ENCODE measurements at places on chromosomes 5 and 9.

- no peak for DNase-seq
These were observed 4.9 kb upstream of the TRAF1 start for GRCh38 chr9:120931231-120932085.

GRCh38 chr5:83401775-83402174 is 69.8 kb upstream of the VCAN start:
- DNase-seq: no peak

- DNase-seq: no peak
These were observed 87.6 kb downstream of the MAP1B start for GRCh38 chr5:72194846-72195245.

DNA sequence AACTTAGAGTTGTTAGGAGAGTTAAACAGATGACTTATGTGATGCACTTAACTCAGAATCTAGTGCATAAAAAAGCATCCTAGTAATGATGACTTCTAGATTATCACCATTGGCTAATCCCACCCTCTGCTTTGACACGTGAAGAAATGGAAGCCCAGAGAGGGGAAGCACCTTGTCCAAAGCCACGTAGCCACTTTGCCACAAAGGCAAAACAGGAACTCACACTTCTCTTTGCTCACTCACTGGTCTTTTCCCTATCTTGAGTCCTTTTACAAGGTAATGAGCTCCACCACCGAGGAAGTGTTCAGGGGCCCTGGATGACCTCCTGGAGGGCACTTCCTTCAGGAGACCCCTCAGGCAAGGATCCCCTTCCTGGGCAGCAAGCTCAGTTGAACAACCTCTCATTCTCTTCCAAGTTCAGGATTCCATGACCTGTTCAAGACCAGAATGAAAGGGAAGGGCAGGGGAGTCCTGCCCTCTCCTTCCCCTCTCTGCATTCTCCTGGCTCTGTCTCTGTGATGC is 89.7 kb downstream of the HRH2 start:
- DNase-seq: no peak

- no peak for DNase-seq
These were observed 138.5 kb downstream of the MPDZ start for GRCh38 chr9:13140843-13141592.

DNA sequence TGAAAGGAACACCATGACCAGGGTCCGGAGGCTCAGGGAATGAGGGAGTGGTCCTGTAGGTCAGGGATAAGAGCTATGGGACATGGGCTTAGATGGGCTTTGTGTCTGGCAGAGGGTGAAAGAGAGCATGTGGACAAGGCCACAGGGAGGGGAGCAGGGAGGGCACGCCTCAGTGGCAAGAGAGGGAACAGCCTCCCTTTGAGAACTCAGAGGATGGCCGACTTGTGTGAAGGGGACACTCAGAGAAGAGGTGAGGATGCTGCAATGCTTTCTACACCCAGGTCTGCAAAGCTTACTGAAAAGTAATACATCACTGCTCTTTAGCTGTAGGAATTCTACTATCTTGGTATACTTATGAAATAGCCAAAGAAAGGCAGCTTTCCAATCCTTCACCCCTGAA is 23.5 kb downstream of the MED10 start:
- DNase-seq: no peak

GRCh38 chr5:146446861-146447733 is at the start of gene TCERG1:
Gene TCERG1, plus strand, starts transcription at chr5:146447333. Its CDS starts 17 bp downstream, at chr5:146447350.
- DNase-seq: peak; percentile 94

DNA sequence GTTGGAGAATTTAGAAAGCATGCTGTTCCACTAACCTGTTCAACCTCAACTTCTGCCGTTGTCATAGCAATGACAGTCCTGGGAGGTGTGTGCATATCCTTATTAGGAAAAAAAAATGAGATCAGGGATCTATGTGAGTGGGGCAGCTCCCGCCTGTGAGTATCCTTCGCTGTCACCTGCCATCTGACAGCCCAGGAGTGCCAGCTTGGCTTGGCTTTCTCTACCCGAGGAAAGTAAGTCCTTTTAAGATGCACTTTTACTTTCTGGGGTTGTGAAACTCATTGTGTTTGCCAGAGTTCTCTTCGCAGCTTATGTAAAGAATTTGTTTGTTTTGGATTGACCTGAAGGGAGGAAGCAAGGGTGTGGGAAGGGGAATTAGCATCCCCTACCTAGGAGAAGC is 21.8 kb downstream of the PCDHAC2 start:
- no peak for DNase-seq

DNA sequence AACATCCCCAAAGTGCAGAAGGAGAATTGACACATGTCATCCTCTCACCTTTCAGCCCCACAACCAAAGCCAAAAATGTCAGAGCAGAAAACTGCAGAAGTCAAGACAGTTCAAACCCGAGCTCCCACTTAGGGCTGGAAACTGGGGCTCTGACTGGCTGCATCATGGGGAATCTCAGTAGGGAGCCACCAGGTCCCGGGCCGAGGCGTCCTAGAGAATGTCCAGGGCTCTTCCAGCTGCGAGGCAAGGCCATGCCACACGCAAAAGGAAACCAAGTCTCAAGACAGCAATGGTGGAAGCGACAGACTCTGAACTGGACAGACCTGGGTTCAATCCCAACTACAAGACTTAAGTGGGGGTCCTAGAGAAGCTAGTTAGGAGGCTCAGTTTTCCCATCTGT is 13.8 kb downstream of the SH3PXD2B start:
- no peak for DNase-seq

- peak; percentile 65 for DNase-seq
These were observed 782 bp upstream of the SKP1 start for GRCh38 chr5:134177369-134178095.

DNA sequence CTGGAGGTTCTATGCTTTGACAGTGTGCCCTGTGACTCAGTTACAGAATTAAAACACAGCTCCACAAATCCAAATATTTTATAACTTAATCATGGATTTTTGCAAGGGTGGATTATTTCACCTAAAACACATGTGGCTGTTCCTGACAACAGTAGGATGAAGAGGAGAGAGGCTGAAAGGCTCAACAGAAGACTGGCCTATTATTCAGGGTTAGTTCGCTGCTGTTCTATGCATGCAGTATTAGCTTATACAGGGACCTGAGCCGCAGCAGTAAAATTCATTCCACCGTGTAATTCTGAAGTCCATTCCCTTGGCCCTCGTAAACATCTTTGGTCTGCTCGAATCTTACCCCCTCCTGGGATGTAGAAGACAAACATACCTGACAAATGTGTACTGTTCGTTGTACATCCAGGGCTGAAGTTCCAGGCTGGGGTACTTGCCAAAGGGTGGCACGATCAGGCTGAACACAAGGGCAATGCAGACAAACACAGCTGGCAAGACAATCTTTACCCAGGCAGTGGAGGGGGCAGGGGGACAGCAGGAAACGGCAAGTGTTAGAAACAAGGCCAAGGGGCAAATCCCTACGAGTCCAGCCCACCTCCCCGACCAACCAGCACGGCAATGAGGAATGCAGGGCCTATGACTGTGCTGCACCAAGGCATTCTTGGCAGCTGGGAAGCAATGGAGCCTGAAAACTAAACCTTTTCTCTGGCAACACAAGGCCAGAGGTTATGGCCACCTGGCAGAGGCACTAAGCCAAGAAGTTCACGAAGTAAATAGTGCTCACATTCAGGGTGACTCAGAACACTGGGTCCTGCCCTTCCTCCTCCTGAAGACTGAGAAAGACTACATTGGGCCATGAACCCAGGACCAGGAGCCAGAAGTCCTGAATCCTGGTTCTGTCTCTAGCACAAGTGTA is 46.8 kb downstream of the NIPSNAP3B start:
- no peak for DNase-seq

GRCh38 chr5:5340206-5340729 is 82.2 kb upstream of the ICE1 start:
- DNase-seq: no peak

- no peak for DNase-seq
These were observed 140.9 kb upstream of the TLX3 start for GRCh38 chr5:171168171-171168570.

- DNase-seq: no peak
These were observed 212.4 kb upstream of the C9orf72 start for GRCh38 chr9:27785714-27786100.

GRCh38 chr9:129623331-129623730 is 2.4 kb upstream of the C9orf50 start:
- no peak for DNase-seq

- DNase-seq: no peak
These were observed 409.5 kb downstream of the MAT2B start for GRCh38 chr5:163914910-163915309.

GRCh38 chr9:38022995-38023394 is 46.0 kb downstream of the SHB start:
- DNase-seq: no peak

DNA sequence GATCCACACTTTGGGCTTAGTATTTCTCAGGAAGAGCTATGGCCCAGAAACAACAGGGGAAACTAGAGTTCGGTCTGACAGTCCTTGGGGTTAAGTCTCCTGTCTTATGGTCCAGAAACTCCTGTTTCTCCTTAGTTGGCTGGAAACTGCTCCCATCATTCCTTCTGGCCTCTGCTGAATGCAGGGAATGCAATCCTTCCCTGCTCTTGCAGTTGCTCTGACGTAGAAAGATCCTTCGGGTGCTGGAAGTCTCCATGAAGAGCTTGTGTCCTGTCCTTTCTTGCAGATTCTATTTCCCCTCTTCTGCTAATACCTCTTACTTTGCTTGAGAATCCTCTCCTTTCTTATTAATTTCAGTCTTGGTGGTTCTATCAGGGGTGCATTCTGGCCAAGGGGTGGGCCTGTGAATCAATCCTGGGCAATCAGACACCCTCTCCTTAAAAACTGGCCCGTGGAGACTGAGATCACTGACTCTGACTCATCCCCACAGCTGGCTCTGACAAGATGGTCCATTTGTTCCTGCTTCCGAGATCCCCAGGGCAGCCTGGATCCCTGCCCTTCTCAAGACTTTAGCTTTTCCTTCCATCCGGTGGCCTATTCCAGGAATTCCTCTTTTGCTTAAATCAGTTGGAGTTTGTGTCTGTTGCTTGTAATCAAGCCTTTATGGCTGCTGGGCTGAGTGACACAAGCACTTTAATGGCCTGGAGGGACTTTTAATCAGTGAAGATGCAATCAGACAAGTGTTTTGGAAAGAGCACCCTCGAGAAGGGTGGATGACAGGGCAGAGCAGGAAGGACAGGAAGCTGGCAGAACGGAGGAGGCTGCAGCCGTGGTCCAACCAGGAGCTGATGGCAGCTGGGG is 23.7 kb downstream of the PTGS1 start:
- no peak for DNase-seq

DNA sequence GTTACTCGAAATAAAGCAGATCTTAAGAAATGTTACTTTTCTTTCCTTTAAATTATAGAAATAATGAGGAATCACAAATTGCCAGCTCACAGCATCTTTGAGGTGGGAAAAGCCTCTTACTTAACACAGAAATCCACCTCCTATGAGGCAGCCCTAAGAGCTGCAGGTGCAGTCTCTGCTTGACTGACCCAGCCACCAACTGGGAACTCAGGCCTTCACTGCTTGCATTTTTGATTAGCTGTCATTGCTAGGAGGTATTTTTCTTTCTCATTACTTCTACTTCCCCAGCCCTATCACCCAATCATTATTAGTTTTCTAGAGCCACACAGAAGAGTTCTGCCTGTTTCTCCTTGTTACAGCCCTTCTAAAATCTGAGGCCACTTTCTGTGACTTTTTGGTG is 416.5 kb upstream of the KLF4 start:
- DNase-seq: no peak

- DNase-seq: no peak
These were observed 312.2 kb downstream of the ARRDC3 start for GRCh38 chr5:91070761-91071550.

GRCh38 chr9:35729700-35730485 is 2.1 kb downstream of the TLN1 start:
- no peak for DNase-seq

- no peak for DNase-seq
These were observed 40.6 kb downstream of the USP20 start for GRCh38 chr9:129875687-129876395.

DNA sequence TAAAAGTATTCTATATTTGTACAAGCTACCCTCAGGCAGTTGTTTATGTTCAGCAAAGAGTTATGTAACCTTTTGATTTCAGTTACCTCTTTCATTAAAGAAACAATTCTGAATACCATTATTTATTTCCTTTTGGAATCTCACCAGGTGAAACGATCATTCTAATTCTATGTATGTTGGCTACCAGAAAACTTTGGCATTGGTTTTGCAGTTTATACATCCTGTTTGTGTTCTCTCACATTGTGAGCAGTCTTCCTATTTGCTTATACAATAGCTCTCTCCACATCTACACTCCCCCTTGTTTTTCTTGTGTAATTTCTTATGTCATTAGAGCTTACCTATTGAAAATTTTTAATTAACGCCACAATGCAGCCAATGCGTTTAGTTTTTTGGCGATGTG is 276.0 kb upstream of the MPDZ start:
- DNase-seq: no peak

DNA sequence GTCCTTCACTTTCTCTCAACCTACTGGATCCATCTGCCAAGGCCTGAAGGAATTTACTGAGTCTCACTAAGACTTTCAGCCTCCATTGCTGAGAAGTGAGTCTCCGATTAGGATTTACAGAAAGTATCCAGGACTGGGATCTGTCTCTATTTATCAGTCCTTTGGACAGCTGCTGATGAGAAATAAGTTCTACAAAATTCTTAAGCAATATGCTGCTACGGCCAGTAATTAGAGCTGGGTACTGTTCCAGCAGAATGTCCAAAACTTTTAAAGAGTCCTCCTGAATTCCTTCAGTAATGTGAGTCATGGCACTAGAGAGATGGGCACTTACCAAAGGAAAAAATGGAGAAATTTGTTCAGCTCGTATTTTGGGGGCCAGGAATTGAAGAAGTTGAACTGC is 5.9 kb downstream of the TEX10 start:
- DNase-seq: no peak

GRCh38 chr5:68757006-68757405 is 336.8 kb upstream of the SLC30A5 start:
- DNase-seq: no peak

GRCh38 chr9:134344068-134344799 is 18.0 kb downstream of the RXRA start:
- no peak for DNase-seq

GRCh38 chr9:111161015-111161415 is 122.7 kb upstream of the LPAR1 start:
- DNase-seq: no peak

- DNase-seq: no peak
These were observed 1069.1 kb upstream of the DMAC1 start for GRCh38 chr9:8868632-8869031.

DNA sequence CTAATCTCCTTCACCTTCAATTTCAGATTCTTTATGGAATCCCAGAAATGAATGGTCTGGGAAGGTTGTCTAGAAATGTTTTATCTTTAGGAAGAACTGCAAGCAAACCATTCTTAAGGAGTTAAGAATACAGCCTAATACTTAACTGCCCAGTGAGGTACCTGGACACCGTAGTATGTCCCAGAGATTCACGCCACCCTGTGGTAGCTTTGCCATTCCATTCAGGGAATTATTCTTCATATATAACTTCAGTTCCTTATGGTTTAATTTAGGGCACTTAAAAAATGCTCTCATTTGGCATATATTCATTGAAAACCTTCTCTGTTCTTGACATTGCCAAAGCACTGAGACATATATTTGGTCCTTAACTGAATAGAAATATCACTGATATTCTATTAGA is 49.7 kb downstream of the ACTBL2 start:
- DNase-seq: no peak

All from activated CD4-positive, CD25-positive, alpha-beta regulatory T cell (primary cell).